ENCODE measurements at places on chromosomes 4 and X.

DNA sequence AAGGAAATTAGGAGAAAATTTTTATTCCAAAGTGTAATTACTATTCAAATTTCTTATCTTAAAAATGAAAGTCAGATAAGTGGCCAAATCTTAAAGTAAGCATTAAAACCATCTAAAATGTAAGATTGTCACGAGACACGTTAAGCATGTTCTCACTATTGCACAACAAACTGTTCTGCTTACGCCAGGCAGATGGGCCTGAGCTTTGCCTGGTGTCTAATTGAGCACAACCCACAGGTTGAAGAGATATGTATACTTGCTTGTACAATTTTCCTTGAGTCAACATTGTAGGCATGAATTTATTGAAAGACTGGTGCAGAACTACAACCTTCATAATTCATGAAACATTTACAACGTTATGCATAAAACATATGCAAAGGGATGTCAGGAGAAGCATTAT lies 3.9 kb downstream of the RNF128 start:
- DNase-seq = peak; percentile 21

GRCh38 chrX:110519501-110519900 lies 160.9 kb downstream of the RTL9 start:
- DNase-seq = no peak

DNA sequence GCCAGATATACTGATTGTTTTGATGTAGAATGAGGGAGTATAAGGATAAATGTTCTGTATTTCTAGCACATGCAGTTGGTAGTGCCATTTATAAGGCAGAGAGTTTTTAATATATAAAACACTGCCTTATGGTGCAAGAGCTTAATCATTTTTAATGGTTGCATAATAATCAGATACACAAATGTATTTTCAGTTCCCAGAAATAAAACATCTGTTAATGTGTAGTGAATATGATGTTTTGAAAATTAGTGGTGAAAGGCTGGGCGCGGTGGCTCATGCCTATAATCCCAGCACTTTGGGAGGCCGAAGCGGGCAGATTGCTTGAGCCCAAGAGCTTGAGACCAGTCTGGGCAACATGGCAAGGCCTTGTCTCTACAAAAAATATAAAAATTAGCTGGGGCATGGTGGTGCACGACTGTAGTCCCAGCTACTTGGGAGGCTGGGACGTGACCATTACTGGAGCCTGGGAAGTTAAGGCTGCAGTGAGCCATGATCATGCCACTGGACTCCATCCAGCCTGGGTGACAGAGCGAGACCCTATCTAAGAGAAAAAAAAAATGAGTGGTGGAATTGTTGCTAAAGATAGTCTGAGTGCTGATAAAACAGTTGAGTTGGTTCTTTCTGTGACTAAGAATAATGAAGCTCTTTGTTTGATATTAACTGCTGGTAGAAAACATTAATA lies 29.3 kb downstream of the CLCN3 start:
- DNase-seq = no peak

GRCh38 chrX:16251782-16252181 lies 84.5 kb downstream of the MAGEB17 start:
- DNase-seq = no peak
